GM18507 (cell line): ENCODE measurements at places on chromosomes 2 and 18.

GRCh38 chr2:223993634-223994232 lies 36.5 kb downstream of the MRPL44 start:
- peak; percentile 49 for DNase-seq

- no peak for DNase-seq
These were observed 223.5 kb downstream of the NDUFA10 start for GRCh38 chr2:239801404-239802184.

- no peak for DNase-seq
These were observed 47.2 kb upstream of the MAP2 start for GRCh38 chr2:209376686-209377085.

GRCh38 chr2:149465873-149466272 lies 121.7 kb downstream of the MMADHC start:
- no peak for DNase-seq

GRCh38 chr2:1889099-1889650 lies 144.9 kb upstream of the PXDN start:
- DNase-seq, result no peak

DNA sequence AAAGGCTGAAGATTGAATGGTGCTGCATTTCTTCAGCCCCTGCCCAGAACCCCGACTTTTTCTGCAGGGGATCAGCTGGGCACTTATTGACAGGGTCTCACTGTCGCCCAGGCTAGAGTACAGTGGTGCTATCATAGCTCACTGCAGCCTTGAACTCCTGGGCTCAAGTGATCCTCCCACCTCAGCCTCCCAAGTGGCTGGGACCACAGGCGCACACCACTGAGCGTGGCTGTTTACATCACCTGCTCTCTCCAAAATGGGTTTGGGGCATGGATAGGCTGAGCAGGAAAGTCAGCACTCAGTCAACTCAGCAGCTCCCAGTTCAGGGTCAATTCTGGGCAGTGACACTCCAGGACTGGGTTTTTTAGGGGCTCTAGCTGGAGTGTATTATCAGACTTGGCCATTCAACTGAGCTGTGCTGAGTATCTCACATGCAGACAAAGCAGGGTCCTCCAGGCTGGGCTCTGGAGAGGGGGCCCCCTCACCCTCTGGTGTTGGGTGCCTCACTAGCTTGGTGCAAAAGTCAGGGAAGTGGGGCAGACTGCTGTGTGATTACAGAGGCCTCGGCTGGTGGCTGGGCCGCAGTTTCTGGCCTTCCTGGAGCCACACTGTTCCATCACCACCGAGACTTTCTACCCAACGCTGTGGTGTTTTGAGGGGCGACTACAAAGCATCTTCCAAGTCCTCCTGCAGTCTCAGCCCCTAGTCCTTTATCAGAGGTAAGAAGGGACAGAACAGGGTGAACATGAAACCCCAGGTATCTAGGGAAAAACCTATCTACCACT lies 4.5 kb downstream of the ABHD1 start:
- no peak for DNase-seq

- DNase-seq, result no peak
These were observed 50.9 kb downstream of the GALR1 start for GRCh38 chr18:77300579-77300978.

DNA sequence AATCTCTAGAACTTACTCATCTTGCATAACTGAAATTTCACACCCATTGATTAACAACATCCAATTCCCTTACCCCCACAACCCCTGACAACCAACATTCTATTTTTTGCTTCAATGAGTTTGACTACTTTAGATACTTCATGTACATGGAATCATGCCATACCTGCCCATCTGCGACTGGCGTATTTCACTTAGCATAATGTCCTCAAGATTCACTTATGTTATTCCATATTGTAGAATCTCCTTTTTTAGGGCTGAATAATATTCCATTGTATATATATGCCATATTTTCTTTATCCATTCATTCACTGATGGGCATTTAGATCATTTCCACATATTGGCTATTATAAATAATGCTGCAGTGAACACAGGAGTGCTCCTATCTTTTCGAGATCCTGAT lies 13.8 kb downstream of the CTAGE1 start:
- DNase-seq, result no peak

- DNase-seq, result no peak
These were observed 4.1 kb upstream of the VRK2 start for GRCh38 chr2:58042486-58042970.

DNA sequence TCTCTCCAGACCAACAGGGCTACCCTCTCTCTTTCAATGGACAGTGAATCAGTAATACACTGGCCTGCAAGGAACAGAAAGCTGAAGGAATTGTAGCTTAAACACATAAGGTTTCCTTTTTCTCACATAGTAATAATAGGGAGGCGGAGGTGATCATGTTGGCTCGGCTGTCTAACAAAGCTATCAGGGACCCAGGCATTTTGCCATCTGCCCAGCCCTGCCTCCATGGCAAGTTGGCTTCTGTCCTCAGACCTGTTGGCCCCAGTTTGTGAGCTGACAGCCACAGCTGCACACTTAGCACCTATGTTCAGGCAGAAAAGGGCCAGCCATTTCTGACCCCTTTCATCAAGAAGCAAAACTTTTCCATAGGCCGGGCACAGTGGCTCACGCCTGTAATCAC lies 2.0 kb upstream of the CHRNG start:
- no peak for DNase-seq

DNA sequence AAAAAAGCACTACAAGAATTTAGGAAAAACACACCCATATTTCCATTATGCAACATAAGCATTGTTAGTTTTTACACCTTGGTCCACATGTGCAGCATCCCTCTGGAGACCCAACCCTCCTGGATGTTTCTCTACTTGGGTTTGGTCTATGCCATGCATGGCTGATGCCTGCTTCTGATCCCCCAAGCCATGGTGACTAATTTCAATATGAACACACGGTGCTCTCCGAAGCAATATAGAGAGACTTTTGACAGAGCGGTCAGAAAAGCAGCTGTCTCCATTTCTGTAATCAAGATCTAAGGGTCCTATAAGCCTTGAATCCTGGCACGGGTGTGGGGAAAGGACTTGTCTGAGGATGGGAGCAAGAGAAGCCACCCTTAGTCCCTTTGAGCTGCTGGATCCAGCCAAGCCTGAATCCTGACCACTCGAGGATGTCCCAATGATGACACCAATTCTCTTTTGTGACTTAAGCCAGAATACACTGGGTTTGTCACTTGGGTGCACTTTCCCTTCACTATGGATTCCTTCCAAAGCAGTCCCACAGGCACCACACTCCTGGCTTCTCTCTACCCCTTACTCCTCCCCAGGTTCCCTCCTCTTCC lies 91.5 kb downstream of the ACTR2 start:
- no peak for DNase-seq

DNA sequence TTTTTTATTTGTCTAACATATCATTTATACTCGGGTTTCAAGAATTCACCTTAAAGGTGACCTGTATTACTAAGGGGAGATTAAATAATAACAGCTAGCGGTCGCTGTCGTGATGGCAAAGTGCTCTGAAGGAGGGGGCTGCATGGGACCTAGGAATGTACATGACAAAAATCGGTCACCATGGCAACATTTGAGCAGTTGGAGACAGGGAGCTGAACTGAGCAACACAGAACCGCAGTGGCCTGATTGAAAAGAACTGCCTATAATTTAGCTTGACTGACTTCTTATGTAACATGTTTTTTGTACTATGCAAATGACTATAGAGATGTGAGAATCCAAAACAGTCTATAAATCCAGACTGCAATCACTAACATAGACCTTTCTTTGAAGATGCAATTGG lies 34.3 kb upstream of the EPHA4 start:
- DNase-seq, result no peak
